ENCODE measurements at places on chromosomes 1 and 21.

- no peak for DNase-seq
Measured at GRCh38 chr1:17911791-17912190, 156.7 kb downstream of the ACTL8 start.

GRCh38 chr1:34050709-34051485 lies 114.1 kb downstream of the CSMD2 start:
- no peak for DNase-seq

GRCh38 chr1:61353797-61354406 lies 271.5 kb downstream of the NFIA start:
- no peak for DNase-seq

GRCh38 chr1:99662539-99663080 lies 16.7 kb downstream of the PALMD start:
- no peak for DNase-seq

- DNase-seq: no peak
Measured at GRCh38 chr1:183634429-183635065, 1.0 kb downstream of the ARPC5 start.

DNA sequence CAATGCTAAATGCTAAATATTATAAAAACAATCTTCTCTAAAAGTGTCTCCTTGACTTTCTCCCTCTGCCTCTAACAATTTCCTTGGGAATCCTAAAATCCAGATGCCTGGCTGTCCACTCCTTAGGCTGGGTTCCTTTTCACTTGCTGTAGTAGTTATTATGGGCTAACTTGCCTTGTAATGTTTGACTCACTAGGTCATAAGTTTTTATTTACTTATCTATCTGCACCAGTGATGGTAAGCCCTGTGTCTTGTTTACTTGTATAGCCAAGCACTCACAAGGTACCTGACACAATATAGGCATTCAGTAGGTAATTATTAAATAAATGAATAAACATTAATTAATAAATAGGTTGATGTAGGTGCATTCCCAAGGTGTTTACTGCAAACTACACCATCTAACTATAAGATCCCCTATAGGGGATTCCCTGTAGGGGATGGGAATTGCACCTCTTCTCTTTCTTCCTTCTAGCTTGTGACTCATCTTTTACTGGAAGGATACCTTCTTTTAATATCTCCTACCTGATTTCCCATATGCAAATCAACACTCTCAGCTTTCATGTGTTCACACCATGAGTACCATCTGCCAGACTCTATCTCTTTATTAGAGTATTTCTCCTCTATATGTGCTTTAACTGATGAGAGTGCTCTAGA lies 14.7 kb upstream of the CHIA start:
- DNase-seq: no peak

- DNase-seq: no peak
Measured at GRCh38 chr1:50347933-50348332, 75.3 kb downstream of the DMRTA2 start.

- no peak for DNase-seq
Measured at GRCh38 chr1:64516301-64516700, 46.4 kb downstream of the CACHD1 start.

GRCh38 chr1:29210278-29211085 lies 20.3 kb downstream of the MECR start:
- no peak for DNase-seq

DNA sequence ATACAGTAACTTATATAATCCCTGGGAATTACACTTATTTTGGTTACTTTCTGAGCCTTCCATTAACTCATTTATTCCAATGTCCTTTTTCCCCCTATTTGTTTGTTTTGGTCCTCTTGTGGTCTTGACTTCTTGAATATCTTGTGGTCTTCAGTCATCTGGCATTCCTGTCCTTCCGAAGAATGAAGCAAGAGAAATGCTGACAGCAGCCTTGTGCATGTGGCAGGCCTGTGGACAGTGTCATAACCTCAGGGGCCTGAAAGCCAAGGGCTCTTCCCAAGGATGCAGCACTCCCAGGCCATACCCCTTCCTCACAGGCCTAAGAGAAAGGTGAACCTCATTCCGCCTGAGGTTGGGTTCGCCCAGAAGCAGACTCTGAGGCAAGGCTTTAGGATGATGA lies 470.2 kb downstream of the DISC1 start:
- no peak for DNase-seq

DNA sequence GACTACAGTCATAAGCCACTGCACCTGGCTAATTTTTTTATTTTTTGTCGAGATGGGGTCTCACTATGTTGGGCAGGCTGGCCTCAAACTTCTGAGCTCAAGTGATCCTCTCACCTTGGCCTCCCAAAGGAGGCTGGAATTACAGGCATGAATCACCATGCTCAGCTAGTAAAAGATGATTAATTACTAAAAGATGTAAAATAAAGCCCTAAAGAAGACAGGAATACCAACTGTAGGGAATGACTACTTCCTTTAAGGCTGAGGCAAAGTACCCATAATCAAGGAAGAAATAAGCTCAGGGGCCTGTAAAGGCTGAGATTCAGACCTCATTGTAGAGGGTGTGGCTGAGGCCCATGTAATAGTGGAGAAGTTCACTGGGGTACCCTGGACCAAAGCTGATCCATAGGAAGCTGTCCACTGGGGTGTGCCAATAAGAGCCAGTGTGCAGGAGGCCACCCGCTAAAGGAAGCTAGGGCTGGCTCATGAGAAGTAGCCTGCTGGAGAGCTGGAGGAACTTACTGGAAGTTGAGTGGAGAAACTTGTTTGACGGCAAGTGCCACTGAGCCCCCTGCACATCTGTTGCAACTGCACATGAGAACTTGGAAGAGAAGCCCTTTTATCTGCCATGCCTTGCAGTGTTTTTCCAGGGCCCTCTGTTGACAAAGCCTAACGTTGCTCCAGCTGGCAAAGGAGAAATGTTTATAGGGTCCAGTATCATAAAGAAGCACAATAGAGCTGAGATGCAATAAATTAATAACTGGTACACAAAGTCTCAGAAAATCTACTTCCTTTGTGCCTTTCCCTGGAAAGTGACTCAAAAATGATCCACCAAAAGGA lies 17.8 kb upstream of the SERTAD4 start:
- DNase-seq: no peak

DNA sequence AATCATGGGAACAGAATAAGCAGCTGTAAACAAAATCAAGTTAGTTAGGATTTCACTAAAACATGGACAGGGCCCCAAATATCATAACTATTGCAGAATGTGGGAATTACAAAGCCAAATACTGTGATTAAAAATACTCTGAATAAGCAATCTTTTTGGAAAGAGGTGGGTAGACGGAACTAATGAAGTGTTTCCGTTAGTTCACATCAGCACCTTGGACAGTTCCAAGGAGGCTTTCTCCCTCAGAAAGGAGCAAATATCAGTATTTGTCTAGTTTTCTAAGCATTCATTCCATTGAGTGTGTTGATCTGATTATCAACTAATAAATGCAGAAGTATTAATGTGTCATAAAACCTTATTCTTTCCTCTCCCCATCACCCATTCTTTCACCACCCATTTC lies 97.4 kb downstream of the FAM78B start:
- no peak for DNase-seq

- DNase-seq: no peak
Measured at GRCh38 chr1:192901500-192901899, 92.7 kb downstream of the RGS2 start.

- DNase-seq: no peak
Measured at GRCh38 chr1:206131037-206131436, 13.8 kb upstream of the AVPR1B start.

GRCh38 chr1:103561643-103562395 lies 9.6 kb upstream of the AMY2B start:
- no peak for DNase-seq

DNA sequence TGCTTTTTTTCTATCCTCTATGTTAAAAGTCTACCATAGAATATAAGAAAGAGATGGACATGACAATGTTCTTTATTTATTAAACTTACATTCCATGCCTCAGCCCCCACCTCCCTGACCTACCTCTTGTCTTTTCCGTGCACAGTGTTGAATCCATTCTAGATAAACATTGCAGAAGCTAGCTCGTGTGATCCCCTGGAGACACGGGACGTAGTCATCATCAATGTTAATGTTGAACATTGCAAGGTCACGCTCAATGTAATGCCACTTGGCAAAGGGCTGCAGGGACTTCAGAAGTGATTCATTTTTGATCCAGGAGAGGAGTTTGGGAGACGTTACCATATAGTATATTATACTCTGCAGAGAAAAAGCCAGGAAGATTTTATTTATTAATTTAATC lies 66.4 kb downstream of the NTPCR start:
- DNase-seq: no peak

GRCh38 chr1:75133750-75134646 lies at the start of gene LHX8:
Gene LHX8, plus strand, starts transcription at chr1:75134388. Its CDS starts 2,227 bp downstream, at chr1:75136615.
- DNase-seq: no peak

DNA sequence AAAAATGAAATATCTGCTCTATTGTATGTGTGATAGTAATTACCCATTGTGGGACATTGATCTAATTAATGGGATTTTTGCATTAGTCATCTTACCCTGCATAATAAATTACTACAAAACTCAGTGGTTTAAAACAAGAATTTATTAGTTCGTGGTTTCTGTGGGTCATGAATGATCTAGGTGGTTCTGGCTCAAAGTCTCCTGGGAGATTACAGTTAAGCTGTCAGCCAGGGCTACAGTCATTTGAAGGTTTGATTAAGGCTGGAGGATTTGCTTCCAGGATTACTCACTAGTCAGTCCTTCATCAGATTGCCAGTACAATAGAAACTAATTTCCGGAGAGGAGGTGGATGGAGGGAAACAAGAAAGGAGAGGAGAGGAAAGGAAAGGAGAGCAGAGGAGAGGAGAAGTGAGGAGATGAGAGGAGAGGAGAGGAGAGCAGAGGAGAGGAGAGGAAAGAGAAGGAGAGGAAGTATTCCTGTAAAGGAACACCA lies 60.4 kb upstream of the TNFSF4 start:
- DNase-seq: no peak

DNA sequence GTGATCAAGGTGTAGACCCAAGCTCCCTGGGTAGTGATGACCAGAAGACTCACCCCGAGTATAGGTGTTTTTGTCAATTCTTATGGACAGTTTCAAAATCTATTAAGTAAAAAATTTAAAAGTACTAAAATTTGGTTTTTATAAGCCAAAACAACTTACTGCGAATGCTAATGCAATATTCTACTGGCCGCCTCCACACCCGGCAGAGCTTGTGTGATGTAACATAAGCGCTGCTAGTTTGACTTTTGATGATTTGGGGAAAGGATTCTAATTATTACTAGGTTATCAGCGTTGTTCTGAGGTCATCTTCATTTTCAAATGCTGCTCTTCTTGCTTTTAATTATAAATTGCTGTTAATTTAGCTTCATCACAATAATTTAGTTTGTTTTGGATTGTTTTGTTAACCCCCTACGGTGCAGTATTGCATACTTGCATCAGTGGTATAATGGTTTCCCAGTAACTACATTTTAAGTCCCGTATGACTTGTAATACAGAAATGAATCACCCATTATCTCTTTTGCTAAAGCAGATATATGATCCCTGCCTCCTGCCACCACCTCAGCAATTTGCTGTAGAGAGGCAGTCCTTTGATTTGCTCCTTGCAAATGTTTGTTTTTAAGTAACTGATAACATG lies 178.0 kb downstream of the SDCCAG8 start:
- DNase-seq: no peak

DNA sequence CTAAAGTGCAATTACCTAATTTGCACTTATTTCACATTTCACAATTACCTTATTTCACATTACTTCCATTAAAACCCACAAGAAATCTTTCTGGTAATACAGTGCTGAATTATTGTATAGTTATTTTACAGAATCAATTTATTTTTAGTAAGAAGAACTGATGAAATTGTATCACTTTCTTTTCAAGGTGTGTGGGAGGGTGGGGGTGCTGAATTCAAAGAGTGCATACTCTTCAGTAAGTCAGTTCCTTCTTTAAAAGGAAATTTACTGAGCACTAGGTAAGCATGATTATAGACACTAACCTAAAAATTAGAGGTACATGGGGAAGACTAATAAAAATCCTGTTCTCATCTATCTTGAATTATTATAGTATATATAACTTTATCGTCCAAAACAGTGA lies 731.6 kb upstream of the ADGRL4 start:
- no peak for DNase-seq

DNA sequence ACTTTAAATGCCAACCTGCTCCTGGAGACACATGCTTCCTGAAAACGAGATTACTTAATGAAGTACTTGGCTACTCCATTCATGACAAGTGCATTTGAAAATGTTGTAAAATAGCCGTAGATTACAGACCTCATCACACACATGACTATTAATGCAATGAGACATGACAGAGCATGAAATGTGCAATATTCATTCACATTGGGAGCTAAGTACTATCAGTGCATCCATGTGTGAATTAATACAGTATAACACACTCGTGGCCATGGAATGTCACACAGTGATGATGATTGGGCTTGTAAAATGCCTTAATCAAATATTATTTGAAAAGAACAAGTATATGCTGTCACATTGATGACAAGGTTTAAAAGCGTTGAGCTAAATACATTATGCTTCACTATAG lies 407.0 kb downstream of the AMY1C start:
- no peak for DNase-seq

GRCh38 chr1:48916130-48917069 lies 139.7 kb upstream of the BEND5 start:
- DNase-seq: no peak

DNA sequence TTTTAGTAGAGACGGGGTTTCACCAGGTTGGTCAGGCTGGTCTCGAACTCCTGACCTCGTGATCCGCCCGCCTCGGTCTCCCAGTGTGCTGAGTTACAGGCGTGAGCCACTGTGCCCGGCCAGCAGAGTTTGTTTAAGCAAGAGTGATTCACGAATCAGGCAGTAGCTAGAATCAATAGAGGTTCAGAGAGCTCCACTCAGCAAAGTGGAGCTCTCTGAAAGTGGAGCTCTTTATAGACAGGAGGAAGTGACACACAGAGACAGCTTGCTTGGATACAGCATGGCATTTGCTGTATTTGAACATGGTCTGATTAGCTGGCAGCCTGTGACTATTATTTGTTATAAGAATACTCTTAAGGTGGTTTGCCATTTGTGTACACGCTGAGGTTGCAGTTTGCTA lies 27.1 kb upstream of the CD34 start:
- no peak for DNase-seq

- DNase-seq: no peak
Measured at GRCh38 chr1:20291645-20292084, 990 bp downstream of the VWA5B1 start.
